ENCODE measurements at places on chromosomes 2 and 18. TPM values are rescaled to one million over a fixed set of nuclear protein-coding genes. Genes with fewer than 3 reads are reported as not detected.
A peak's percentile ranks its signal among the peaks of the same experiment; 100 is the strongest.

- no peak overlapping the region for H3K27ac ChIP-seq
- no peaks in the 10 kb centered on the region for H3K27me3 ChIP-seq
- H3K36me3 ChIP-seq: no peaks in the 10 kb centered on the region
- H3K4me3 ChIP-seq: no peak overlapping the region
Measured at GRCh38 chr2:165844216-165844615, 50.2 kb upstream of the GALNT3 start.

- no peak for DNase-seq
- H3K4me3 ChIP-seq: no peak overlapping the region
- H3K4me1 ChIP-seq: no peaks in the 10 kb centered on the region
- H3K27me3 ChIP-seq: no peaks in the 10 kb centered on the region
- no peaks in the 10 kb centered on the region for H3K36me3 ChIP-seq
Measured at GRCh38 chr18:22293417-22293816, 124.0 kb downstream of the GATA6 start.

DNA sequence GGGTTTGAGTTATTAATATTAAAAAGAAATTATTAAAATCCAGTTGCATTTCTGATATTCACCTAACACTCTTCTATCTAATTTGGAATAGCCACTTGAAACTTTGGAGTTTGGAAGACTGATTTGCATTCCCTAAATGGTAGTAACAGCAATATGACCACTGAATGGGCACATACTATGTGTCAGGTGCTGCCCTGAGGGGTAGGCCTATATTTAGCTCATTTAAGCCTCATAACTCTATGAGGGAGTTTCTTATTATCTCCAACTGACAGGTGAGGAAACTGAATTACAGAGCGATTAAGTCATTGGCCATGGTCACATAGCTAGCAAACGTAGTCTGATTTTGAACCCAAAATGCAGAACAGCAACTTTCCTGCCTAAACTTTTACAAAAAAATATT, 77.3 kb downstream of the VWA3B start:
- H3K27me3 ChIP-seq: no peaks in the 10 kb centered on the region
- H3K4me3 ChIP-seq: no peak overlapping the region
- no peak overlapping the region for H3K27ac ChIP-seq
- DNase-seq: no peak
- peaks cover 14% of the 10 kb centered on the region for H3K4me1 ChIP-seq

- H3K4me3 ChIP-seq: no peak overlapping the region
- H3K4me1 ChIP-seq: no peaks in the 10 kb centered on the region
- H3K27me3 ChIP-seq: no peaks in the 10 kb centered on the region
- H3K36me3 ChIP-seq: no peaks in the 10 kb centered on the region
- DNase-seq: no peak
Measured at GRCh38 chr2:43408407-43409160, 182.2 kb upstream of the ZFP36L2 start.

- H3K4me3 ChIP-seq: no peak overlapping the region
- no peak overlapping the region for H3K27ac ChIP-seq
- H3K36me3 ChIP-seq: no peaks in the 10 kb centered on the region
- no peak for DNase-seq
- no peaks in the 10 kb centered on the region for H3K27me3 ChIP-seq
Measured at GRCh38 chr2:234464291-234464645, 32.6 kb downstream of the ARL4C start.

- DNase-seq: no peak
- H3K27me3 ChIP-seq: no peaks in the 10 kb centered on the region
- H3K4me1 ChIP-seq: peaks cover 3% of the 10 kb centered on the region
- H3K4me3 ChIP-seq: no peak overlapping the region
- H3K27ac ChIP-seq: no peak overlapping the region
Measured at GRCh38 chr2:168705534-168706470, 96.6 kb upstream of the NOSTRIN start.

DNA sequence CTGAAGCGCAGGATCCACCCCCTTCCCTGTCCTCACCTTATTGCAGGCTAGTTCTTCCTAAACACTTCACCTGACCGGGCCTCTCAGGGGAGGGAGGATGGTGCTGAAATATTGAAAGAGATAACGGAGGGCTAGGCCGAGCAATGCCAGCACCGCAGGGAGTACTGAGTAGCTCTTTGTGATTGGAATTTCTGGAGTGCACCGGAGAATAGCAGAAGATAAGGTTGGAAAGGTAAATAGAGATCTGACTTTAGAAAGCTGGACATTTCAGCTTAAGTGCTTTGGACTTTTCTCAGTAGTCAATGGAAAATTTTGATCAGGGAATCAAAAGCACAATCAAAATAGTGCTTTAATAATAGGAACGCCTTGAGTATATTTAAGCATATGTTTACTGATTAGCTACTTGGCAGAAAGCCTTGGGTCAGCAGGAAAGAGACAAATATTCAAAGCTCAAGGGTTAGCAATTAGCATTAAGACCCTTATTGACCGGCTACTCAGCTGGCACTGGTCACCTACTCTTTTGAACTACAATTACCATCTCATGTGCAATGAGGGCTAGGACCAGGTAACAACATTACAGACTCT, 142.9 kb upstream of the NDUFV2 start:
- H3K27ac ChIP-seq: no peak overlapping the region
- no peak for DNase-seq
- no peak overlapping the region for H3K4me3 ChIP-seq

DNA sequence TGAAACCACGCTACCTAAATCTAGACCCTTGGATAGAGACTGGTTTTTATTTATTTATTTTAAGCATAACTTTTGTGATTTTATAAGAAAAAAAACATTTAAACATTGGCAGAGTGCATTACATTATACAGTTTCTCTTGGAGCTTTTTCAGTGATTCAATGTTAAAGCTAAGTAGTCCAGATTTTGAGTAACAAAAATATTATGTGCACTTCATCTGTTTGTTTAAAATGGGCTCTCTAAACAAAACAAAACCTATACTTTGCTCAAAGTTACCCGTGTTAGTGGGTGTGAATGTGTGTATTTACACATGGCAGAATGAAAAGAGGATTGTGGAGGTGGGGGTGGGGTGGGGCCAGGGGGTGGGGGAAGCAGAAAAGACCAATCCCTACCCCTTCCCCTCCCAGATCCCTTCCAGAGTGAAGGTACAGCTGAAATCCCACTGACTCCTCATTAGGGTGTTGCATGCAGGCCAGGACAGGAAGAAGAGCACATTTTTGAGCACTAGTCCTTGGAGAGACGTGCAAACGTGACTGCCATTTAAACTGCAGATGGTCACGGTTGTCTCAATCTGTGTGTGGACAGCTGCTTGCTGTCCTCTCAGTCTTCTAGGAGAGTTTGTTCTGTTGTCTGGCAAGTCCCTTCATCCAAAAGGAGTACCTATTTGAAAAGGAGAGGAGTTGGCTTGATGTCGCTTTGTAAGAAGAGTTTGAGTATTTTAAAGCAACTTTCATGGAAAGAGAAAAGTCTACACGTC, 303.0 kb downstream of the ICOS start:
- no peak overlapping the region for H3K4me3 ChIP-seq
- no peak for DNase-seq
- H3K27me3 ChIP-seq: no peaks in the 10 kb centered on the region
- H3K36me3 ChIP-seq: no peaks in the 10 kb centered on the region

GRCh38 chr18:79685281-79685680, 5.7 kb downstream of the CTDP1 start:
- no peak overlapping the region for H3K4me3 ChIP-seq
- peaks cover 7% of the 10 kb centered on the region for H3K4me1 ChIP-seq
- no peak overlapping the region for H3K27ac ChIP-seq
- H3K27me3 ChIP-seq: no peaks in the 10 kb centered on the region
- DNase-seq: no peak

DNA sequence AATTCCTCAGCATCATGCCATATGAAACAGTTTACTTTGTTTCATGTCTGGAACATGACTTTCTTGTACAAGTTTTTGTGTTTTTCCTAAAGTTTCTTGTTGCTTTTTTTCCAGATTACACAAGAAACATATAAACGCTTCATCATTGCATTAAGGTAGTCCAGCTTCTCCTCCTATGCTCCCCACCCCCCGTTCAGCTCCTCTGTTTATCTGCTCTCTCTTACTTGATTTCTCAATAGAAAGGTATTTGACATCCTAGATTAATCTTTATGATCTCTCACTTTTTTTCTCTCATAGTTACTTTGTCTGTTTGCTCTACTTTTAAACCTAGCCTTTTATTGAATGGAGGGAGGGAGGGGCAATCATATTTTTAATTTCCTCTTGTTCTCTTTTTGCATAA, 25.4 kb downstream of the SLC40A1 start:
- no peak overlapping the region for H3K4me3 ChIP-seq
- H3K27ac ChIP-seq: no peak overlapping the region
- peaks cover 66% of the 10 kb centered on the region for H3K4me1 ChIP-seq
- no peak for DNase-seq
- no peaks in the 10 kb centered on the region for H3K36me3 ChIP-seq

DNA sequence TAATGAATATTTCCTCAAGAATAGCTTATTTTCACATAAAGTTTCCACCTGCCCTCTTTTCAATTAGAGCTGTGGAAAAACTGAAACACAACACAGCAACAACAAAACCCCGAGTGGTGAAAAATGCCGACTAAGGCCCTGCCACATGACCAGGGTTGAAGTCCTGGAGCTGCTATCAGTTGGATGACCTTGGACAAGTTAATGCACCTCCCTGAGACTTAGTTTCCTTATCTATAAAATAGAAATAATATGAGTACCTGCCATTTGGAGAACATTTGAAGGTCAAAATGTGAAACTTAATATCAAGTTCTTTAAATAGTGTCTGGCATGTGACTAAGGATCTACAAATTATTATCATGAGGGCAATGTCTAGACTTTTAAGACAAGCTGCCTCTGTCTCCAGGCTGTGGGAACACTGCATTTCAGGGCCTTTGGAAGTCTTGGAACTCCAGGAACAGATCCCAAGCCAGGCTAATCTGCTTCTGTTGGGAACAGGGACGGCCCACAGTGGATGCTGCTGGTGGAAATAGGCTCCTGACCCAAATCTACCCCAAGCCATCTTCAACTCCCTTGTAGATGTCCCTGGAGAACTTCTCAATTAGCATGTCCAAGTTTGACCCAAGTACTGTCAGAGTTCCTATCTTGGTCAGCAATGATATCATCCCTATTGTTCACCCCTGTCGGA, 42.0 kb upstream of the TRIB2 start:
- peak; percentile 53 for DNase-seq
- H3K27ac ChIP-seq: peak overlapping the region; percentile 60
- H3K4me1 ChIP-seq: peaks cover 14% of the 10 kb centered on the region
- no peaks in the 10 kb centered on the region for H3K36me3 ChIP-seq
- no peaks in the 10 kb centered on the region for H3K27me3 ChIP-seq

The ZNF804A gene
- total RNA-seq: 0.50 TPM

The FAM210A gene
- total RNA-seq: 28.7 TPM

The LINC00305 gene
- total RNA-seq: not detected
